Iris pigment epithelial cell (primary cell): ENCODE measurements at places on chromosomes 6 and 20.

- no peak for DNase-seq
Measured at GRCh38 chr20:1335961-1336698, 7.2 kb upstream of the SDCBP2 start.

- DNase-seq, result no peak
Measured at GRCh38 chr20:46306743-46307138, 1.6 kb downstream of the CDH22 start.

DNA sequence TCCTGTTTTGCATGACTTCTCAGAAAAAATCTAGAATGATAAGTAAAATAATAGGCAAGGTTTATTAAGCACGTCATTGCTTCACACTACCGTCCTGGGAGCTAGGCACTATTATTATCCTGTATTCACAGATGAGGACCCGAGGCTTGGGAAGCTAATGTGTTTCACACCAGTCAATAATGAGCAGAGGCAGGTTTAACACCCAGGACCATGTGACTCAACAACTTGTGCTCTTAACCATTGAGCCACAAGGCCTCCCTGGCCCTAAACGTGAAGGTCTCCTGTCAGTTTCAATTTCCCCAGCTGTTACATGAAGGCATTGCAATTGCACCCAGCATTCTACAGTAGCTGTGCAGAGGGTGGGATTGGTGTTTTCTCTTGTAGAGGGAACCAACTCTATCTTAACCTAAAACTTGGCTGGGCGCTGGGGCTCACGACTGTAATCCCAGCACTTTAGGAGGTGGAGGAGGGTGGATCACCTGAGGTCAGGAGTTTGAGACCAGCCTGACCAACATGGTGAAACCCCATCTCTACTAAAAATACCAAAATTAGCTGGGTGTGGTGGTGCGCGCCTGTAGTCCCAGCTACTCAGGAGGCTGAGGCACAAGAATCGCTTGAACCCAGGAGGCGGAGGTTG lies 191.2 kb downstream of the BCAS1 start:
- DNase-seq, result no peak

DNA sequence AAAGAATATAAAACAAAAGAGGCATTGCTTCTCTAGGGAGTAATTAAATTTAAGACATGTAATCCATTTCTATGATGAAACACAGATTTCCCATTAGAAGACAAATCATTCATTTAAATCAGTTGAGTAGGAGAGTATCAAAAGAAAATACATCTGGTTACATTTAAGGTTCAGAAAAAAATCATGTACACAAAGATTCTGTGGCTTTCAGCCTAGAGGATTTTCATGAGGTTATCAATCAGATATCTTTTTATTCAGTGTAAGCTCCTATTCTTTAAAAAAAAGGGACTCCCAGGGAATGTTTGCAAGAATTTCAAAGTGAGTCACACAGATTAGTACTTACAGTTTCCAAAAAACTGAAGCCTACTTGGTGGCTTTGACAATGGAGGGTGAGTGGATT lies 24.9 kb downstream of the COL21A1 start:
- no peak for DNase-seq

GRCh38 chr6:129331450-129332138 lies 378.4 kb downstream of the ARHGAP18 start:
- peak; percentile 74 for DNase-seq

- DNase-seq, result peak; percentile 39
Measured at GRCh38 chr6:57261926-57262325, 39.8 kb upstream of the RAB23 start.

DNA sequence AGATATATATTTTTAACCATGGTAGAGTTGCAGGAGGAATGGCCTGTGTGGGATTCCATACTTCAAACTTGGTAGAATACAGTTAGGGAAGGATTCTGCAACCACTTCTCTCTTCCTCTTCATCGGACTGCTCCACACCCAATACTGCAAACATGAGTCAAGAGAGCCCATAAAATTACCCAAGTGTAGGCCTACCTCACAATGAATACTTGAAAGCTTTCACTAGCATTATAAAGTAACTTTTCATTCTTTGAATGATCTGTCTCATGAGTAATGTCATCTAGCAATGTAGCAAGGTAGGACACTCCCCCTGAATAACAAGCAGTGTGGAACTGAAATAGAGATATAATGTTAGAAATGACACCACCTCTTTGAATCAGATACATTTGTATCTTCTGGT lies 79.4 kb downstream of the FOXC1 start:
- peak; percentile 27 for DNase-seq

GRCh38 chr6:33170176-33171015 lies 21.9 kb downstream of the COL11A2 start:
- no peak for DNase-seq

DNA sequence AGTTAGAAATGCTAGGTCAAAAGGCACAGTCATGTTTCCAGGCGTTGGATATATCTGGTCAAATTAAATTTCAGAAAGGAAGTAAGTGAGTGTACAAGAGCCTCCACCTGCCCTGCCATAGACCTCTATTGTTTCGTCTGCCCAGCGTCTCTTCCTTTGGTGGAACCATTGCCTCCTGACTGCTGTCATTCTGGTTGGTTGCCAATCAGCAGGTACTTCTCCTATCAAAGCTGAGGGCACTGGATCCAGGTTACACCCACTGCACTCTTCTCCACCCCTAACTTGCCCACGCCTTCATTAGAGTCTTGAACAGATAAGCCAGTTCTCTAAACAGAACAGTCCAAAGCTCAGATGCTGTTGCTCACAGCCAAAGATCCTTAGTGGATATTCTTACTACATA lies 2.6 kb upstream of the WFDC5 start:
- no peak for DNase-seq

GRCh38 chr20:61661025-61661424 lies 404.7 kb downstream of the TAF4 start:
- no peak for DNase-seq

- no peak for DNase-seq
Measured at GRCh38 chr6:118017301-118017848, 110.3 kb downstream of the SLC35F1 start.

- DNase-seq, result no peak
Measured at GRCh38 chr6:26592649-26593048, 4.1 kb upstream of the ABT1 start.

- DNase-seq, result peak; percentile 57
Measured at GRCh38 chr20:17505636-17506517, 25.3 kb downstream of the BFSP1 start.

- DNase-seq, result no peak
Measured at GRCh38 chr20:64051561-64052325, 2.3 kb upstream of the SOX18 start.

DNA sequence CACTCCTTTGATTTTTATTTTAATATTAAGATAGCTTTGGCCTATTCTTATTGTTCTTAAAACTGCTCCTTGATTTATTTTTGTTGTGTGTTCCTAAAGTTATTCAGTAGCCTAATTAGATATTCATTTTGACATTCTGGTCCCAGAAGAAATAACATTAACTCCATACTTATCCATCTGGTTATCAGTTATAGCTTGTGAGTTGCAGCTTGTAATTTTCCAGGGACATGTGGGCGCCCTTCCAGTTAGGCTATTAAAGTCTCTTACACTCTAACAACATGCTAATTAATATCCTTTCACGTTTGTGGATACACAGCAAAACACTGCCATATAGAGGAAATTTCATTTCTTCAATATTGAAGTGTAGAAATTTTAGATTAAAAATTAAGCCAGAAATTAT lies 987.5 kb downstream of the HACE1 start:
- DNase-seq, result no peak

DNA sequence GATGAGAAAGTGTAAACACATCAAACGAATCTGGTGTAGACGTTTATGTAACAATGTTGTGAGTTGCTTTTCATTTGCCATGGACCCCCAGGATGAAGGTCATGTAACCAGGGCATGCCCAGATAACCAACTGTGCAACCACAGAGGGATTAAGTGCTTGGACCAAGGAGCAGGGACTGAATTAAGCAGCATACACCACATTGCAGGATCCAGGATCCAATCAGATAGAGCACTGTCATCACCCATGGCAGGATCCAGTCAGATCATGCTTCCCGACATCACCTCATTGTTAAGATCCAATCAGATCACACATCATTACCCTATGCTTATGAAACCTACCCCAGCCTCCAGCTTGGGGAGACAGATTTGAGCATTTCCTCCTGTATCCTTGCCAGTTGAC lies 74.3 kb upstream of the RCAN2 start:
- DNase-seq, result no peak

GRCh38 chr20:31374346-31374745 lies 5.9 kb downstream of the DEFB118 start:
- no peak for DNase-seq

DNA sequence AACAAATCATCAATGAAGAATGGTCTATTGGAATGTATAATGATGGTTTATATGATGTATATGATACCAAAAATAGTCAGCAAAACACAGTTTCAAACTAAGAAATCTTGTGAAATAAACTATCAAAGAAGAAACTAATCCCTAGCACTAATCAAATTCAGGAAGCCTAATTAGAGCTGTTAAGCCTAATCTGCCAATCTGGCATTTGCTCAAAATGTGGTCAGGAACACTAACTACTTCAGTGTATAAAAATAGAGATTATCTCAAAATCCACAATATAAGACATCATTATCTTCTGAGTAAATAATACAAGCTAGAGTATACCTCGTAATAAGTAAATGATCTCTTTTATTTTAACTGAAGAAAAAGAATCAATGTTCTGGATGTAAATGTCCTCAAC lies 12.8 kb upstream of the AKAP7 start:
- no peak for DNase-seq

GRCh38 chr6:122681705-122682104 lies 71.5 kb downstream of the PKIB start:
- no peak for DNase-seq

- DNase-seq, result no peak
Measured at GRCh38 chr6:25862199-25862598, 11.8 kb downstream of the SLC17A3 start.

GRCh38 chr6:55980627-55981211 lies 105.3 kb upstream of the BMP5 start:
- peak; percentile 30 for DNase-seq

GRCh38 chr20:49808753-49809152 lies 3.9 kb upstream of the SLC9A8 start:
- DNase-seq, result no peak

- DNase-seq, result no peak
Measured at GRCh38 chr6:84707171-84707570, 57.2 kb downstream of the TBX18 start.

- no peak for DNase-seq
Measured at GRCh38 chr6:81486234-81486633, 266.2 kb downstream of the TENT5A start.

GRCh38 chr6:6559994-6560570 lies 28.4 kb upstream of the LY86 start:
- DNase-seq, result no peak

DNA sequence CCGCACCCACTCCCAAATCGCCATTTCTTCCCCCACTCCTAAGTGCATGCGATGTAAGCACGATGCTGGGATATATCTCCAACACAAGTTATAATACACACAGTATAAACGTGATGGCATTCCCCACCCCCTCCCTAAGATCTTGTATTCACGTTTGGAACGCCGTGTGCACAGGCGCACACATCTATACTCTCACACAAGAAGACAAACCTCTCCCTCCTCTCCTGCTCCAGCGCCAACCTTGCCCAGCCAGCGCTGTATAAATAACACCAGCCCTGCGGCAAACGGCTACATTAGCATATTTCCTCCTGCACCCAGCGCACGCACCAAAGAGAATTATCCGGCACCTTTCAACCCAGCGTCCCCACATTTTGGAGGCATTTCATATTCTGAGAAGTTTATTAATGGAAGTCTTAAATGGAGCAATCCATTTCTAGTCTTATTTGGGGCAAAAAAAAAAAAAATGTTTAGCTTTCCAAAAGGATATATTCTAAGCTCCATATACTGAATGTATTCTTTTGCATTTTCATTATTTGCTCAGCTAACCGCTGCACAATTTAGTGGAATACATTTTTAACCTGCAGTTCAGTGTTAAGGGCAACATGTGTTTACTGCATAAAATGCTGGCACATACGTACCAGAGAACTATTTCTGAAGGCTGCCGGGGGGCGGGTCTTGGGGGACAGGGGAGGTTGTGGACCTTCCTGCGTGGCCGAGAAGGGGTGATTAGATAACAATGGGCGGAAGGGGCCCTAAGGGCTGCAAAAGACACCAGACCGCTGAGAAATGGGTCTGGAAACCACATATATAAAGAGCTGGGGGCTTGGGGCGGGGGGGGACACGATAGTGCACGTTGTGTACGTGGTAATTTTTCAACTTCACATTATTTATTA lies 1.1 kb upstream of the SLC22A23 start:
- peak; percentile 41 for DNase-seq

DNA sequence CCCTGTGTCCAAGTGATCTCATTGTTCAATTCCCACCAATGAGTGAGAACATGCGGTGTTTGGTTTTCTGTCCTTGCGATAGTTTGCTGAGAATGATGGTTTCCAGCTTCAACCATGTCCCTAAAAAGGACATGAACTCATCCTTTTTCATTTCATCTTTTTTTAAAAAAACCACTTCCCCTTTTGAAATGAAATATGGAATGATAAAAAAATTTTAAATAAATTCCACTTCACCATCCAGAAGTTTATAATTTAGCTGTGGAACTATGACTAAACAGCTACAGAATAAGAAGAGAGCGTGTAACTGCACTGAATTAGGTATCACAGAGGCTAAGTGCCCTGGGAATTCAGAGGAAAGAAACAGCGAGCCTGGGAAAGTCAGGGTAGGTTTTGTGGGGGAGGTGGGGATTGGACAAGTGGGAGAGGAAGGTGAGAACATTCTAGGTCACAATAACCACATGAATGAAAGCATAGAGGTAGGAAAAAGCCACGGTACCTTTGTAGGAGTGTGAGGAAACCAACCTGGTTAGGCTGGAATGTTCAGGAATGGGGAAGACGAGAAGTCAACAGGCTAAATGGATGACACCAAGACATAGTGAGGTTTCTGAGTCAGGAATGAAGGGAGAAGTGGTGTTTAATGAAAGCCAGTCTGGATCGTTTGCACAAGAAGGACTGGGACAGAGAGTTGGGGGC lies 11.0 kb downstream of the TRIM10 start:
- no peak for DNase-seq

DNA sequence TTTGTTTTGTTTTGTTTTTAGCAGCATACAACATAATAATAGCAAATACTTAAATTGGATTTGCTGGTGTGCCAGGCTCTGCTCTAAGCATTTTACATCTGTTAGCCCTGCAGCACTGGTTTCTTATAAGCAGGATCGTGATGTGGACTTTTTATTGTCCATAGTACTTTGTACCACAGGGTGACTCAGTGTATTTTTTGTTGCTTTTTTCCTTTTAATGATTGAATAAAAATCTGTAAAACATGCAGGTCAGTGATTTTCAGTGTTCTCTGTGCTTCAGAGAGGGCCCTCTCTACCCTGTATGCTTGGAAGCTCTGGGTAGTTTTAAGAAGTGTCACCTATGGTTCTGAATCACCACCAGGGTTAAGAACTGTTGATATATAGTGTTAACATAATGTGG lies 4.0 kb downstream of the NT5DC1 start:
- DNase-seq, result no peak

DNA sequence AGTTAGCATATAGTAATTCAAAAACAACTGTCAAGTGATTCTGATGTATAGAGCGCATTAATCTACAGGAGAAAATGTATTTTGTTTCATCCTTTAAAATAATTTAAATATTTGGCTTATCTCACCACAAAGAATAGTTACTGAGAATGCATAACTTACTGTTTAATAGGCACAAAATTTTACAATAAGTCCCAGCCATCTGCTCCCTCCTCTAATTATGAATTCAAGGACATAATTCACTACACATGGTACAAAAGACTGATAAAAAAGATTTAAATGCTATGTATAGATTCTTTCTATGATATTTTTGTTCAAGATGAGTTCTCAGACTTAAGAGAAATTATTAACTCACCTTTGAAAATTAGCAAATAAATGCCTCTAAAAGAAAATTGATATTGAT lies 242.0 kb downstream of the FUT9 start:
- no peak for DNase-seq
